ENCODE measurements at places on chromosomes 7 and 10. TPM values are rescaled to one million over a fixed set of nuclear protein-coding genes. Genes with fewer than 3 reads are reported as not detected.
A peak's percentile ranks its signal among the peaks of the same experiment; 100 is the strongest.

The INA gene
- not detected for total RNA-seq

The ZNF425 gene
- total RNA-seq: 3.4 TPM

GRCh38 chr10:13349463-13350274 is 1.6 kb upstream of the SEPHS1 start:
- no peak for DNase-seq

GRCh38 chr7:130950741-130951140 is 216.7 kb upstream of the KLF14 start:
- no peak for DNase-seq

GRCh38 chr7:56074371-56074791 is 10.3 kb downstream of the SUMF2 start:
- peak; percentile 84 for DNase-seq

DNA sequence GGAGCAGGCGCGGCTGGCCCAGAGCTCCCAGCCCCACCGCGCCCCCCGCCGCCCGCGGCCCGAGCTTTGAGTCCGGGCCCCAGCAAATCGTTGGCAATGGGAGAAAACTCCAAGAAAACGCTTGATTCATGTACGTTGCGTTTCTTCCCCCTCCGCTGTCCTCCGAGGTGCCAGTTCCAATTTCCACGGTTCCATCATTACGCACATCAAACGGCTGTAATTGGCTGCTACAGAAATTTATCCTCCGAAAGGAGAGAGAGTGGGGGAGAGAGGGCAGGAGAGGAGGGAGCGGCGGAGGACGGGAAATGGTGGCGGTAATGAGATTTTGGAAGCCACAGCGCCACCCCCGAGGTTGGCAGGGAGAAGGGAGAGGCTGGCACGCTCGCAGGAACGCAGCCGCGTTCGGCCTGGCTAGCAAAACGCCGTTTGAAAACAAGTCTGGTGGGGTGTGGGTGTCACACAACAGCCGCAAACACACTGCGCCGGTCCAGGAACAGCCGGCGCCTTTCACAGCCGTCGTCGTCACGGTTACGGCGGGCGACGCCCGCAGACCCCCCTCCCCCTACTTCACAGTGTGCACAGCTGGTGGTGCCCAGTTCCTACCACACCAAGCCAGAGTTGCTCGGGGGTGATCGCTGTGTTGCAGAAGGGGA is 57.5 kb downstream of the UNCX start:
- DNase-seq: no peak
